Cerebellar nuclear complex (tissue), 1 donor: ENCODE measurements at places on chromosomes 7 and 10.

GRCh38 chr7:2060701-2061100 is 172.0 kb downstream of the MAD1L1 start:
- no peak for DNase-seq

DNA sequence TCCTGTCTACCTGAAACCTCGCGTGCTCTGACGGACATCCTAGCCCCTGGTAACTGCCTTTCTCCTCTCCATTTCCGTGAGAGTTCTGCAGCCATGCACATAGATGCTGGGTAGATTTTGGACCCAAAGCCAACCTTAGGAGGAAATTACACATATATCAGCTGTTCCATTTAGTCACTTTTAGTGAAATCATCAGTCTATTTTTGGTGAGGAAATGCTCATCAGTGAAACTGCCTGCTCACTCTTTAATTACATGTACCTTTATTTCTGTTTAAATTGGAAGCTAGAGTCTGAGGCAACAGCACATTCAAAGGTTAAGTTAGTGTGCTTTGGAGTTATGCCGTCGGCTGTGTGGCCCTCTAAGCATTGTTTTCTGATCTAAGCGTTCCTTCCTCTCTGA is 231.3 kb downstream of the WDR37 start:
- no peak for DNase-seq

- no peak for DNase-seq
Observed at GRCh38 chr7:134836447-134836846, 57.0 kb downstream of the CALD1 start.

DNA sequence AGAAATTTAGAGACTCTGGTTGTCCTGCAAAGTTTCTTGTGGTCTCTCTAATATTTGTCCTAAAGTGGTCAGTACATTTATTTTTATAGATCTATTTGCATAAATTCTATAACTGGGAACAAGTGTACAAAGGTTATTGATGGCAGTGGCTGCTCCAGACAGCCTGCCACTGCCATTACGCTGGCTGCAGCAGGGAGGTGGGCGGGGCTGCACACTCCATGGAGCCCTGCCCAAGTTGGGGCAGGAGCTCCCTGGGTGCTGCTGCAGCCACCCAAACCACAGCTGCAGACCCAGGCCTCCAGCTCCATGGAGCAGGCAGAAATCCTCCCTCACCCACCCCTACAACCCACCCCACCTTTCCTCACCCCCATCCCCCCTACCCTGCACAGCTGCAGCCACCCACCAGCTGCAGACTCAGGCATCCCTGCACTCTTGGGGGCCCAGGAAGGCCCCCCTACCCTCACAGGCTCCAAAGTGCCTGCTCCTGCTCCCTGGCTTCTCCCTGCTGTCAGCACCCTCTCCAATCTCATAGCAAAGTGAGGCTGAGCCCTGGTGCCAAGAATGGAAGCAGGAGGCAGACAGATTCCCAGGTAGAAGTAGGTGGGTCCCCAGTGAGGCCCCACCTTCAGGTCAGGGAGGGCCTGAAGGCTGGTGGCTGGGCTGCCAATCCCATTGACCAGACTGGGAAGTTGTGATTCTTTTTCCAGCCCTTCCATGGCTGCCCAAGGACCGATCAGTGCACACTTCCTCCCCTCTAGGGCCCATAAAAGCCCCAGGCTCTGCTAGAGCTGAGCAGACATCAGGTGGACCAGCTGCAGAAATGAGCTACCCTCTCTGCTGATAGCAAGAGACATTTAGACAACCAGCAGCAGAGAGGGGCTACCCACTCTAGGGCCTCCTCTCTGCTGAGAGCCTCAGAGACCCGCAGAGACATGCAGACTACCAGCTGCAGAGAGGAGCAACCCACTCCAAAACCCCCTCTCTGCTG is 4.8 kb upstream of the CYP3A43 start:
- DNase-seq: no peak

- no peak for DNase-seq
Observed at GRCh38 chr7:156497776-156498509, 142.6 kb upstream of the RNF32 start.

GRCh38 chr7:32472015-32472414 is 18.2 kb downstream of the LSM5 start:
- DNase-seq: no peak

DNA sequence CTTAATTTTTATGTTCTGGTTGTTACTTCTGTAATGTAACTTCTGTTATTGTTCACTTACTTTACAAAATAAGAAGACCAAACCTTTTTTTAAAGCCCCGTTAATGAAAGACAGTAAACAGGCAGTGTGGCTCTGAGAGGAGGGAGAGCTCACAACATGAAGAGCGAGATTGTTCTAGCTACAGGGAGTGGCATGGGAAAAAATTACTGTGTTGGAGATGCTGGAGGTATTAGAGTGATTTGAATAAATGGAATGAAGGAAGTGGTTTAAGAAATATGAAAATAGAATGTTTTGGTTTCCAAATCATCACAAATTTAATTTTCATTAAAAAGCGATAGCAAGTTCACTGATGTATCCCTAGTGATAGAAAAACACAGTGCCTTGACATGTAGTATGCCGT is 31.8 kb downstream of the REEP3 start:
- DNase-seq: no peak

- DNase-seq: no peak
Observed at GRCh38 chr10:80737209-80737608, 199.5 kb downstream of the SH2D4B start.

- no peak for DNase-seq
Observed at GRCh38 chr7:108234281-108234680, 104.1 kb upstream of the LAMB4 start.

- no peak for DNase-seq
Observed at GRCh38 chr10:104057717-104058116, 28.0 kb downstream of the COL17A1 start.

DNA sequence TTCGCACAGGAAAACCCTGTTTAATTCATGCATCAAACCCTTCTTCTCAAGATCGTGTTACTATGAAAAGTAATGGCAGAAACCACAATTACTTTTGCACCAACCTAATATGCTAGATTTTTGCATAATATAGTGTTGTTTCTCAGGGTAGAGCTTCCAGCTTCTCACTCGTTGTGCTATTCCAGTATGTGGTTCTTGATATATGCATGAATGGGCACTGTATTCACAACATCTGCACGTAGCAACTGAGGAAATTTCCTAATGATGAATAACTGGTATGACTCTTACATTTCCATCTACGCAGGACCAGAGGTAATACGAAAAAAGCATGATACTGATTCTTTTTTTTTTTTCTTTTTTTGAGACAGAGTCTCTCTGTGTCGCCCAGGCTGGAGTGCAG is 326.6 kb upstream of the GALNT17 start:
- DNase-seq: no peak

GRCh38 chr7:4951903-4952636 is 6.9 kb downstream of the MMD2 start:
- DNase-seq: no peak

DNA sequence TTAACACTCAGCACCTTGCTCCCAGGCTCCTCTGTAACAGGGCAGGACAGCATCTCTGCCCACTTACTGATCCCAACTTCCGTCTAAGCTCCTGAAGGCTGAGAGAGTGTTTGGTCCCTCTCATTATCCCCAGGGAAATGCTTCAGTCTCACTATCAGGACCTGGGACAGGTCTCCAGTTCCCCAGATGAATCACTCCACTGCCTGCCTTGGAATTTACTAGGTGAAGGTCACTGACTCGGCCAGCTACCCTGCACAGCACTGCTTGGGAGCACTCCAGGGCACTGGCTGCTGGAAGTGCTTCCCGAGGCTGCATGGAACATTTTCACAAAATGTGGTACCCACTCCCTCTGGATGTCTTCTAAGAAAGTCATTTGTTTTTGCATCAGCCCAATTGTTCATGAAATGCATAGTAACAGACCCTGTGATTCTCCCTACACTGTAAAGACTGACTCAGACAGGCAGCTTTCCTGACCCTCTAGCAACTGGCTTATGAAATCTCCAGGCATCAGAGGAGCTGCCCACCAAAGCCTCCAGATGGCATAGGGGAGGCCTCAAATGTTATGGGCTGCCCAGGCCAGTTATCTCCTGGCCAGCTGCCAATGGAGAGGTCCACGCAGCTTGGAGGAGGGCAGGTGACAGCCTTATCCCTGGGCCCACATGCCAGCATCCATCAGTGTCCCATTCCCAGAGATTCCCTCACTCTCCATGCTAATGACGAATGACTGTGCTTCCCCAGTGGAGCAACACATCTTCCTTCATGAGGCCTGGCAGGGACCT is 89.1 kb downstream of the GFRA1 start:
- no peak for DNase-seq

DNA sequence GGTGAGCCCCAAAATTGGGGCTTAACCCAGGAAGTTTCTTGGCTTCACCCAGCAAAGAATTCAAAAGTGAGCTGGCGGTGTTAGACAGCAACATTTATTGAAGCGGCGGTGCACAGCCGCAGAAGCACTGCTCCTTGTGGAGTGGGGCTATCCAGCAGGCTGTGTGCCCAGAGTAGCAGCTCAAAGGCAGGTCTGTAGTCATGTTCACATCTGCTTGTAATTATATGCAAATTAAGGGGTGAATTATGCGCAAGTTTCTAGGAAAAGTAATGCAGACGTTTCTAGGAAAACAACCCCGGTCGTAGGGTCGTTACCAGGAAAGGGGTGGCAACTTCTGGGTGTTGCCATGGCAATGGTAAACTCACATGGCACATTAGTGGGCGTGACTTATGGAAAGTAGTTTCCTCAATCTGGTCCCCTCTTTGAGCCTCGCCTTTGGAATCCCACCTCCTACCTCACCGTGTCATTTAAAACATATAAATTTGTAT is 13.7 kb upstream of the KBTBD2 start:
- DNase-seq: no peak

DNA sequence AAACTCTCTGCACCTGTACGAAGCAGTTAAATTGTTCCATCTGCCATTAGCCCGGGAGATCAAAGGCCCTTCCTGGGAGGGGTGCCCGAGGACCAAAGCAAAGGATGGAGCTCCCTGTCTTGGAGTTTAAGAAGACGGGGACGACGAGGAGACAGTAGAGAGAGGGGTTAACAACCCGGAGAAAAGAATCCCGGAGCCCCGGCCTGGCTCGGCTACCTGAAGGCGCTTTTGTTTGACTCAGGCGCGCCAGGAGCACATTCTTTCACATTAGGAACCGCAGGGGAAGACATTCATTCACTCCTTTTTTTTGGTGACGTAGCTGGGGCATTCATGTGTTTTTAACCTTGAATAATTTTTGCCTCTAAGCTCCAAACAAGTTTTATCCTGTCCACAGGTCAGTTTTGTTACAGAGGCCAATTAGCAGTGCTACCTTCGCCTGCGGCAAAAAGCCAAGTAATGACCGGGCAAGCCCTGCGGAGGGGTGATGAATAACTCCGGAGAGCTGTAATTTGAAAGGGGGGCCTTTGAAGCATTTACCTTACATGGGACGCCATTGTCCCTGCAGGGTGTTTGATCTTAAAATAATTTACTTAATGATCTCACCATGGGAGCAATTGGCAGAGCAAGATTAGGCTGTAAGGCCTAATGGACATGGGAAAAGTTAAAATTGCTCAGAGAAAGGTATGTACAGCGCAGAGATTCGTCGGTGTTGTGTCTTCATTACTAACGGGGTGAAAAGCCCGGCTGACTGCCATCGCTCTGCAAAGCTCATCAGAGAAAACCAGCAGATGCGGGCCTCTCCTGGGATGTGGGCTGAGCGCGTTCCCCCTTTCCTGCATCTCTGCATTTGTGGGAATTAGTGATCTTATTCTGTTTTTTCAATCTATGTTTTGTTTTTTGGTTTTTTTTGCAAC is 258.0 kb upstream of the SP4 start:
- DNase-seq: no peak

DNA sequence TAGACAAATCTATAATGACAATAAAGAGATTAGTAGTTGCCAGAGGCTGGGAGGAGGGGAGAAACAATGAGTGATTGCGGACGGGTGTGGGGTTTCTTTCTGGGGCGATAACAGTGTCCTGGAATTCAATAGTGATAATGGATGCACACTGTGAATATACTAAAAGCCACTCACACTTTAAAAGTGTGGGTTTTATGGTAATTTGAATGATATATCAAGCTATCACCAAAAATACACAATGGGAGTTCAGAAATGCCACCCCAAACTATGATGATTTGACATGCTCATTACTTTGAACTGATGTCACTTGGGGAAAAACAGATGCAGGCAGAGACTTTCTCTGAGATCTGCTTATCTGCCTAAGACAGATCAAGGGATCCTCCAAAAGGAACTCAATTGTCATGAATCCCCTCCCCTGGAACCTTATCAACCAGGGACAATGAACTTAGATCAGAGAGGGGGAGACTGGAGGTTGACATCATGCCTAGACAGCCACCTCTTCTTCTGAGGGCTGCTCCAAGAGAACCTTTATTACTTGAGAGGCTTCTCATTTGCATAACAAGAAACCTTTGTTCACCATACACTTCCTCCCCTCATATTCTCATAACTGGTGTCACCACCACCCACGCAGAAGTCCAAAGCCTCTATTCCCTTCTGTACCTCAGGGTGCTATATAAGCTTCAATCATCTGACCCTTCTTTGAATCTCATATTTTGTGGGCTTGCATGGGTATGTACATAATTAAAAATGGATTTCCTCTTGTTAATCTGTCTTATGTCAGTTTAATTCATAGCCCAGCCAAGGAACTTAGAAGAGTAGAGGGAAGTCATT is 14.8 kb upstream of the ZC3HAV1 start:
- DNase-seq: no peak

DNA sequence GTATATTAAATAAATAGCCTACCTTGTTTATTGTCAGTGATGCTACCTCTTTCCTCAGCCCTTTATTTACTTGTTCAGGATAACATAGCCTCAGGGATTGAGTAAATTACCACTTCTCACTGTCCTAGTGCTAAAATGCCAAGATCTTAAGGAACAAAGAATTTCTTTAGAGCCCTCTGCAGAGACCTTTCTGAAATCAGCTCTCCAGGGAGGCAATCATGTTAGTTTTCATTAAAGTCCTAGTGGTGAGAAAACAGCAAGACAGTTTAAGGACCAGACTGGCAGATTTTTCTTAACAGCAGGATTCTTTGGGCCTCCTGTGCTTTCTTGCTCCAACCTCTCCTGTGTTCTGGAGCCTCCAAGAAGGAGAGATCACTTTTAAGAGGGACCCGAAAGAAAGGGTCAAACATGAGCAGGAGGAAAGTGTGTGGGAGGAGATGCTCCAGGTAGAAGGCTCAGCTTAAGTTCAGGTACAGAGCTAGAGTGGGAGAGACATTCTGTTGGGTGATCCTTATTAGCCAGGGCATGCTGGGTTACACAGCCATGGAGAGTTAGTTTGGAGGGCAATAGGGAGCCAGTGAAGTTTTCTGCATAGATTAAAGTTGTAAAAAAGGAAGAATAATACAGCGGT is 1.2 kb upstream of the PLCE1 start:
- DNase-seq: no peak

GRCh38 chr7:26864309-26865093 is at the start of gene SKAP2:
Gene SKAP2 (minus strand): TSS chr7:26864590. CDS start chr7:26864429, 161 bp downstream.
- DNase-seq: peak; percentile 87

DNA sequence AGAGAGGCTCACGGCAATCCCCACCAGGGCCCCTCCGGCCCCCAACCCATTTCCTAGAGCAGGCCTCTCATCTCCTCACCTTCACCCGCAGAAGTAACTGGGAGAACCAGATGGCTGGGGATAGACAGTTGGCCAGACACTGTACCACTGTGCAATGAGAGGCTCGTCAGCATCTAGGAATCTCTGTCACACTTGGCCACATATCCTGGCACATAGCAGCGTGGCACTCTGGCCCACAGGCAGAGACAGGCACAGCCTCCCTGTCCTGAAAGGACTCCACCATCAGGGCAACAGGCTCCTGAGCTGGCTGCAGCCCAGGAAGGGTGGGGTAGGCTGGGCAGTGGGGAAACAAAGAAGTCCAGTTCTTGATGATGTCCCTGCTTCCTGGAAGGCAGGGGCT is 45.8 kb downstream of the C10orf143 start:
- no peak for DNase-seq

GRCh38 chr7:37765872-37766525 is 82.4 kb upstream of the NME8 start:
- DNase-seq: no peak
